Kidney glomerular epithelial cell (primary cell): ENCODE measurements at places on chromosomes 5 and 9.
A peak's percentile ranks its signal among the peaks of the same experiment; 100 is the strongest.

GRCh38 chr5:54013556-54014194 lies 296.7 kb downstream of the ARL15 start:
- DNase-seq, result peak; percentile 31

- DNase-seq, result no peak
Measured at GRCh38 chr5:177447066-177447610, 524 bp downstream of the PRR7 start.

DNA sequence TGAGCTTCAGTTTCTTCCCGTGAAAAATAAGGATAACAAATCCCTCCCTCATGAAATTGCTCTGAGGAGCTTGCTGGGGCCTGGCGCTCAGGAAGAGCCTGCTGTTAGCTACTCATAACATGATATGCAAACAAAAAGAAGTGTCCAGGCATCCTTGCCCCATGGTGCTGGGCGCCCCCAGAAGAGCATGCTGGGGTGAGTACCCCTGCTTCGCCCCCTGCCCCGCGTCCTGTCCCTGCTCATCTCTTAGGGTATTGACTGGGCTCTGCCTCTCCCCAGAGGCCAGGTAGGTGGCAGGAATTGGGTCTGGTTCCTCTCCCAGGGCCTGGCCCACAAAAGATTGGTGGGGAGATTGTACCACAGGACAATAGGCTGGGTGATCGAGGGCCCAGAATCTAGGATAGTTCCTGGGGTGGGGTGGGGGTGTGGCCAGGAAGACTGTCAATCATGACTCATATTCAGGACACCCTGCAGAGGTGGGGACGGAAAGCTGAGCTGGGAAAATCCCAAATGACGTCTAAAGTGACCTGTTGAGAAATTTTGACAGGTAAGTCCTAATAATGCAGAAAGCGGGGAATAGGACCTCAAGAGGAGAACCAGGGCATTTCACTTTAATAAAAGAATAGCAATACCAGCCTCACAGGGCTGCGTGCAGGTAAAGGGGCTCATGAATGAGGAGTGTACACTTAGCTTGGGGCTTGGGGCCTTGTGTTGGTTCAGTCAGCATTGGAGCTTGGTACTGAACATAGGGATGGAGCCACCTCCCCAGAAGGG lies 8.9 kb downstream of the PITX1 start:
- no peak for DNase-seq

GRCh38 chr5:107072967-107073366 lies 597.8 kb downstream of the EFNA5 start:
- no peak for DNase-seq

DNA sequence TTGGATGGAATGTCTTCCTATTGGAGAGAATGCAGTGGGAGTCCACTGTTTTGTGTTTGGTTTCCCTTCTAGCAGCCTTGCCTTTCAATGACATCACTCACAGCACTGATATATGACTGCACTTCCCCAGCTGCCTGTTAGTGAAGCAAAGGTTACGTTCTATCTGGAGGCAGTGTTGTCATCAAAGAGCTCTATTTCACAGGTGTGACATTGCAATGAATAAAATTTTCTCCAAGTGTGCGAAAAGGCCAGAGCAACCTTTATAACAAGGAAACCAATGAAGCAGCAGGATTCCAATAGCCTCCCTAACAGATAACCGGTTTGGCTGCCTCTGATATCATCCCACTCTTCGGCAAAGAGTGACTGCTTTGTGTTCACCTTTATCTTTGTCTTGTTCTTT lies 523.5 kb upstream of the ZNF608 start:
- DNase-seq, result no peak

- no peak for DNase-seq
Measured at GRCh38 chr9:13128266-13128860, 151.1 kb downstream of the MPDZ start.

- no peak for DNase-seq
Measured at GRCh38 chr9:128706045-128706444, 3.7 kb downstream of the PKN3 start.

DNA sequence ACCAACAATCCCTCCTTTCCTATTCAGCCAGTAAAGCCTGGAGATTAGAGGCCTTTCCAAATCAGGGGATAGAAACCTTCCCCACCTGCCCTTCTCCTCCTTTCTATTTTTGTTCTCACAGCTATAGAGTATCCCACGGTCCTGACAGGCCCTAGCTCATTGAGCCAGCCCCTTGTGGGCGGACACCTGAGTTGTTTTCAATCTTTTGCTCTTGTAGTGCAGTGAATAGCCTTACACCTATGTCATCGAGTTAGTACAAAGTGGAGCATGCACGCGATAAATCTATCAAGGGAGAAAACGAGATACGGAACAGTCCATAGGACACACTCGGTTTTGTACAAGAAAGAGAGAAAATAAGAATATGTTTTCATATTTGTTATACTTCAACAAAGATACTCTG lies 77.2 kb downstream of the TSPAN17 start:
- no peak for DNase-seq

DNA sequence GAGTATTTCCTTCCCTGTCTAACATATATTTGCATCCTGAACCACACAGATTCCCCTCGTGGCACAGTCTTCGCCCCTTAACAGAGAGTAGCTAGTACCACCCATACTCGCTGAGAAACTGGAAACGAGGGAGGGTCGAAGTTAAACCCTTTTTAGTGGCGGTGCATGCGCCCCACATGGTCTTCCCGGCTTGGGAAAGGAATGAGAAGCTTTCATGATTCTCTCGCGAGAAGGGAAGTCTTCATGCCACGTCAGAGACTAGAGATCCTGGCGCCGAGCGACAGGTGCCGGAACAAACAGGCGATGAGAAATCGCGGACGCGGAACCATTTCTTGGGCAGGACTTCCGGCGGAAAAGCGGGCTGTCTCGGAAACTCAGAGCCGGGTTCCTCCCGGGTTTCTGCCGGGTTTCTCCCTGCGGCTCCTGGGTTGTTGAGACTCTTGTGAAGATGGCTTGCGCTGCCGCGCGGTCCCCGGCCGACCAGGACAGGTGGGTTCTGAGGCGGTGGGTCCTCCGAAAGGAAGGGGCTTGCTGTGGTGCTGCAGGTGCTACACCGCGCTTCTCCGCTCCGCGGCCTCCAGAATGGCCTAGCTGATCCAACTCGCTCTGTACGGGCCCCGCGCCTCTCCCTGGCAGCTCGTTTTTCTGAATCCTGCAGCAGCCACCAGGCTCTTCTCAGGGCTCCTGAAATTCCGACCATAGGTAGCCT lies at the start of gene SRP19:
SRP19 (plus strand) TSS at position 359 of the 709 bp plus-strand sequence; CDS start at position 449, 90 bp downstream.
- DNase-seq, result peak; percentile 95

GRCh38 chr9:84598921-84599636 lies 70.5 kb upstream of the NTRK2 start:
- no peak for DNase-seq

- no peak for DNase-seq
Measured at GRCh38 chr5:58341476-58341875, 118.4 kb downstream of the PLK2 start.

DNA sequence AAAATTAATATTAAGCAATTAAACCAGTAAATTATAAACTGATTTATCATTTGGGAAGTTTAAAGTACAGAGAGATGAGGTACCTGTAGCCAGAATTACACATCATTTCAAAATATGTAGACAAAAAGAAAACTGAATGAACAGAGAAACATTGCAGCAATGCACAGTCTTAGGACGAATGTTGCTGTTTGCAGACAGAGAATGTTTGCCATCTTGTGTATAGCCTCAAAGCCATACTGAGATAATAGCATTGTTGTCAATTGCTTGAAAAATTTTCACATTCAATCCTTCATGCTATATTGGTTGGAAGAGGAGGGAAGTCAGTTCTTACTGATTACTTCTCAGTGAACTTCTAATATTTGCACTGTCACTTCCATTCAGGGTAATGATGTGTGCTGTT lies 326.2 kb downstream of the PRR16 start:
- DNase-seq, result no peak

DNA sequence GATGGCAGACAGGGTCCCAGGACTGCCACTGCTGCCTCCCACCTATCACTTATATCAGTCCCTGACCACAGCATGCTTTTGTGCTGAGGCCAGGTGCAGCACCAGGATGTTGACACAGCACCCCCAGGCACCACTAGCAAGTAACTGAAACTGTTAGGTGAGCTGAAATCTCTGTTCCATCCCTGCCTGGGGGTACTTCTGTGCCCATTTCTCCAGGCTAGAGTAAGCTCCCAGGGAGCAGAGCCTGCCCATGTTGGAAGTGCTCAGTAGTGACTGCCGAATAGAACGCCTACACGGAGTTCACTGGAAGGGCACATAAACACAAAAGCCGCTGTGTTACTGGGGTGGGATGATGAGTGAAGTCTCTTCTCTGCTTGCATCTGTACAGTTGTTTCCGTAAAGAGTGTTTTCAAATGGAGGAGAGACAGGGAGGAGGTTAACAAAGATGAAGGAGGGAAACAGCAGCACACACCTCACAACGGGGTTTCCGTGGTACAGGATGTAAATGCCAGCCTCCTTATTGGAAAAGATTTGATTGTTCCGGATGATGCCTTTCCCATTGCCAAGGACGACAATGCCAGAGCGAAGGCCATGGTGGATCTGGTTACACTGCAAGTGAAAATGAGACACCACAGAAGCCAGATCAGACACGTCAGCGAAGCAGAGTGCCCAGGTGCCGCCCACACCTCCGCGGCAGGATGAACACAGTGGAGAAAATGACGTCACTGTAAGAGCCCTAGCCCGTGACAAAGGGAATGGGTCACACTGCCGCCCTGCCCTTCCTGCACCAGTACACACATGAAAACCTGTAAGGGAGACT lies 43.1 kb downstream of the POLR1E start:
- peak; percentile 67 for DNase-seq

DNA sequence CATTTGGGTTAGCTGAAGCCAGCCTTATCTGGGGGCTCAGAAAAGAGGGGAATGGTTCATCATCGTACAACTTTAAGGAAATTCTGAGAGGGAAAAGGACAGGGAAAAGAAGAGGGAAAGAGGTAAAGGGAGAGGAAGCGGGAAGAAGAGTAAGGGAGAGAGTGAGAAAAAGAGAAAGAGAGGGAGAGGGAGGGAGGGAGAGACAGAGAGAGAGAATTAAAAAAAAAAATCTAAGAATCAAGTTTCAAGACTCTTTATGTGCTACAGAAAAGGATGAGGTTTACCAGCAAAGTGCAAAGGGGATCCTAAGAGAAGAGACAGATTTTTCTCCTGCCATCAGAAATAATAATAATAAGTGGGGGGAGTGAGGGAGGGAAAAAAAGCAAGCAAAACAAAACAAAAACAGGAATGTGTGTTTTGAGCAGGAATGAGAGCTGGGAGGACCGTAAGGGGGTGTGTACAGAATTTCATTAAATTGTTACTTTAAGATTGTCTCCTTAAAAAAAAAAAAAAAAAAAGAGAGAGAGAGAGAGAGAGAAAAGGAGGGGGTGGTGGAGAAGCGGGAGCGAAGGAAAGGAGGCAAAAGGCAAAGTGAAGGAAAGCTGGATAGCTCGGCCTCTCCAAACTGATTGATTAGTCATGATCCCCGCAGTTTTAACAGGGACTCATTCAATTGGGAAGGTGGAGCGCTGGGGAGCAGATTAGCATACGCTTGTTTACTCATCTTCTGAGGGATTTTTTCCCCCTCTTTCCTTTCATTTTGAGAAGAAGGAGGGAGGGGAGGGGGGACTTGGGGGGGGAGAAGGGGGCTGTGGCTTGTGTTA lies 438 bp upstream of the PAPPA start:
- DNase-seq, result no peak

DNA sequence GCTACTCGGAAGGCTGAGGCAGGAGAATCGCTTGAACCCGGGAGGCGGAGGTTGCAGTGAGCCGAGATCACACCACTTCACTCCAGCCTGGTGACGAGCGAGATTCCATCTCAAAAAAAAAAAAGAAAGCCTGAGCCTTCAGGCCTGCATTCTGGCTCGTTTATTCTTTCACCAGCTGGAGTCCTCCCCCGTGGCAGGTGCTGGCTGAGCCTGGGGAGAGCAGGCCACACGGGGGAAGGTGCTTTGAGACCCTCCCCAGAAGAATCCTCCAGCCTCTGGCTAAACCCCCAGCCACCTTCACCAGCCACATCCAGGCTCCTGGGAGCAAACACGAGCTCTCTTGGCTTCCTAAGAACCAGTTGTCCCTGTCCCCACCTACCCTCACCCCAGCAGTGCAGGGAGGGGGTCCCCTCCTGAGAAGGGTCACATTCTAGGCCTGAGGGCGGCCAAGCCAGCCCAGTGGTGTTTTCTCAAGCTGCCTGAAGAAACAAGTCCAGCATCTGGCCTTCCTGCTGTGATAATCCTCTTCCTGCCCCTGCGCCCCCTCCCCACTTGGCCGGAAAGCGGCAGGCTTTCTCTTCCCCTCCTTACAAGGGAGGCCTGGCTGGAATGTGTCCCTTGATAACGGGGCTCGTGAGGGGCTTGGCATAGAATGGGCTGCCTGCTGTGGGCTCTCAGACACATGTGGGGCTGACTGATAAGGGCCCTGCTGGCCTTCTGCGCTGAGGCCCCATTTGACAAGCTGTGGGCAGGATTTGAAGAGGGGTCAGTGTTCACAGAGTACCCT lies 41.5 kb downstream of the PLPP7 start:
- no peak for DNase-seq

- DNase-seq, result no peak
Measured at GRCh38 chr5:167452136-167452535, 839.3 kb upstream of the WWC1 start.

GRCh38 chr9:88829276-88829675 lies 162.0 kb upstream of the S1PR3 start:
- peak; percentile 58 for DNase-seq

DNA sequence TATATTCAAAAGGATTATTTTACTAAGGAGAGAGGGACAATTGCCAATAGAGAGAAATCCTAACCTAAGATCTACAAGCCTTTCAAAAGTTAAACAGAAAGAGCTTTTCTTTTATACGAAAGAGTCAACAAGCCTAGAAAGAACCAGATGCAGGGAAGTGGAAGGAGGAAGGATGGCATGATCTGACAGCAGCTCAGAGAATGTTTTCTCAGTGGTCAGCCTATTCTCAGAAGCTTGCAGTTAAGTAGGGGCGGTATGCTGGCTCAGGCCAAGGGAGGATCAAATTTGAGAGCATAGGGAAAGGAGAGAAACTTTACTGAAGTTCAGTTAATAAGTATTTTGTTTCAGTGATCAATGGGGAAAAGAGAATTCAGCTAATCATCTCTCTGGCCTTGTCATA lies 88.0 kb upstream of the FTMT start:
- no peak for DNase-seq

DNA sequence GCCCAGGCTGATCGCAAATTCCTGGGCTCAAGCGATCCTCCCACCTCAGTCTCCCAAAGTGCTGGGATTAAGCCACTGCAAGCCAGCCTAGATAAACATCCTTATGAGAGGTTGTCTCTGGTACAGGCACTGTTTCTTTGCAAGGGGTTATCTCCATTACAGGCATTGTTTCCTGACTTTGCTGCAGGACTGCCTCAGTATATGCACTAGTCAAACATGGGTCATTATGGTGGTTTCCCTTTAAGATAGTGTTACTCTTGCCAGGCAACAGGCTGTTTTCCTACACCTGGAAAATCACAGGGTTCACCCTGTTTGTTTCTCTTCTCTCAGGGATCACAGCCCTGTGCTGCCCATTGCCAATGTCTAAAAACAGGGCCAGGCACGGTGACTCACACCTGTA lies 7.8 kb upstream of the CLTB start:
- DNase-seq, result no peak

GRCh38 chr9:121651295-121652020 lies at the start of gene DAB2IP:
DAB2IP (plus strand) TSS chr9:121651634; CDS start chr9:121651776, 142 bp downstream.
- DNase-seq, result no peak
